ENCODE measurements at places on chromosomes 2 and 18.

DNA sequence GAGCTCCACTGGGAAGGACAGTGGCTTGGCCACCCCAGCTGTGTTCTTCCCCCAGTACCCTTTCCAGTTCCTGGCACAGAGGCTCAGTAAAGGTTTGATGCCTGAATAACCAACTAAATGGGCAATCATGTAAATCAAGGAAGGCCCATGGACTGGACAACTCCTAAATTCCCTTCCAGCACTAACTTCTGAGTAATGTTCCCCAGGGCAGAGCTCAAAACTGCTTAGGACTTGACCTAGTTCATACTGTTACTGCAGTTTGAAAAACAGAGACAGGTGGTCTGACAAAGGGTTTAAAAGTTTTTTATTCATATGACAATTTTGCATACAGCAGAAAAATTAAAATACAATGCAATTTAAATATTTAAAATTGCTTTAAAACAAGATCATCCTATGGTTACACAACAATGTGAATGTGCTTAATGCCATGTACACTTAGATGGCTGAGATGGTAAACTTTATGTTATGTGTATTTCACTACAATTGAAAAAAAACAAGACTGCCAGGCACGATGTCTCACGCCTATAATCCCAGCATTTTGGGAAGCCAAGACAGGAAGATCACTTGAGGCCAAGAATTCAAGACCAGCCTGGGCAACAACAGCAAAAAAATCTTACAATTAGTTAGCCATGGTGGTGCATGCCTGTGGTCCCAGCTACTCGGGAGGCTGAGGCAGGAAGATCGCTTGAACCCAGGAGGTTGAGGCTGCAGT lies 26.2 kb downstream of the PCBP1 start:
- no peak for DNase-seq

- DNase-seq: no peak
Measured at GRCh38 chr18:63421514-63421913, 762 bp downstream of the VPS4B start.

- DNase-seq: no peak
Measured at GRCh38 chr18:15165048-15165447, 417.1 kb downstream of the ANKRD30B start.

DNA sequence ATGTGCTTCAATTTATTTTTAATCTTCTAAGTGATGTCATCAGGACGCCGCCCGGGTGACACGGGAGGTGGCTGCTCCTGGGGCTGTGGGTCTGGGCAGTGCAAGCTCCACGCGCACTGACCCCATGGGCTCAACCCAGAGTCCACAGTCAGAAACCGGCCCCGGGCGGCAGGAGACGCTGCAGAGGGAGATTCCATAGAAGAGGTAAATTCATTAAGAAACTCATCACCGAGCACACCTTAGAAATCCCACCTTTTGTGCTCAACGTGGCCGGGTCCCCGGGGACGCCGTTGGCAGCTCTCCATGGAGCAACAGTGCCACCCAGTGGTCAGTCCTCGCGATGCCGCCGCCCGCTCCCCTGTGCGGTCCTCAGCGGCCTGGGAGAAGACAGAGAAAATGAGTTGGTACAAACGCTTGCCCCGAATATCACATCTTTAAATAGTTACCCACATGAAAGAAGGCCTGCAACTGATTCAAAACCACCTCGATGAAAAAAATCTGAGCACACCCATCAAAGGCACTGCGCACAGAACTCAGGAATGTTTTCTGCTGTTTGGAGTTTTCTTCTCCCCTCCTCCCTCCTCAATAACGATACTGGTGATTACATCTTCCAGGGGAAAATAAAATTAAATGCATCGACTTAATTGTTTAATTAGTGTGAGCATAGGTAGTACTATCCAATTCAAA lies 92.6 kb downstream of the CMPK2 start:
- peak; percentile 77 for DNase-seq

GRCh38 chr2:73284296-73285158 lies at the start of gene FBXO41:
Gene FBXO41 (minus strand): TSS chr2:73284478. CDS start chr2:73269630, 14,848 bp downstream.
- DNase-seq: peak; percentile 65

GRCh38 chr2:26685989-26686839 lies 6.3 kb upstream of the KCNK3 start:
- DNase-seq: peak; percentile 46

- no peak for DNase-seq
Measured at GRCh38 chr18:33914399-33914798, 310.3 kb downstream of the NOL4 start.

DNA sequence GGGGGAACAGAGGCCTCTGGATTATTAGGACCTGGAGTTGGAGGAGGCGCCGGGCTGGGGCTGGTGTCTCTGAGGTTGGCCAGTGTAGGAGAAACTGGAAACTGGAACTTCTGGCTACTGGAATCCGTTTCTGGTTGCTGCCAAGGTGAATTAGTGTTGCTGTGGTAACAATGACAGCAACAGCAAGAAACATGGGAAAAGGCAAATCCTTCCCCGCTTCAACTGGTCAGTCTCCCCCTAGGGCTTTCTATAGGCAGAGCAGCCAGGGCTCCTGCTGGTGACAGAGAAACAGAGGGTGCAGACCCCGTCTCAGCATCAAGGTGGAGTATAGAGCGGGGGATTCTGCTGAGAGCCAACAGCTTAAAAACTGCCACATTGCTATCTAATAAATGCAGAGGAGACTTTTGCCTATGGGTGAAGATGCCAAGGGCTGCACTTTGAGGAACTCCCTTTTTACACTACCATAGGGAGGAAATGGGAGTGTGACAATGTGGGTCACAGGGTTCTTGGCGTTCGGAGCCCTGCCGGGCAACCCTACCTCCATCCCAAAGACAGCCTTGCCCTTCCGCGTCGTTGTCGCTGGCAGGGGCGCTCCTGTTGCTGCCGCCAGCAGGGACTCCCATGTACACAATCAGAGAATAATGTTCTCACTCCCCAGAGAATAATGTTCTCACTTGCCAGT lies 81.4 kb upstream of the CABLES1 start:
- peak; percentile 51 for DNase-seq

GRCh38 chr2:127386764-127387654 lies 766 bp downstream of the MAP3K2 start:
- DNase-seq: peak; percentile 90

GRCh38 chr2:196758474-196759377 lies 40.8 kb downstream of the GTF3C3 start:
- DNase-seq: peak; percentile 23

DNA sequence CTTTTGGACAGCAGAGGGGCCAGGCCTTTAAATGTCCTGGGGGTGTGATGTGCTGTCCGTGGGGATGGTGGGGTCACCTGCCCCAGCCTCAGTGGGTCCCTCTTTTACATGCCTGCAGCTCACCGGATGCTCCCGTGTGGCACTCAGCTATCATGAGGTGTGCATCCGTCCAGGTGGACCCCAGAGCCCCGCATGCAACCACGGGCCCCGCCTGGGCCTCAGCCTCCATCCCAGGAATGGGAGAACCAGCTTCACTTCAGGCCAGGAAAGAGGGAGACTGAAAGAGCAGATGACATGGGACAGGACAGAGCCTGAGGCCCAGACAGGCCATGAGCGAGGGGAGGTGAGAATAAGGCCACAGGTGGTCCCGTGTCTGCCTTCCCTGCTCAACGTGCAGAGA lies 37.5 kb downstream of the RAMP1 start:
- DNase-seq: no peak

GRCh38 chr18:1575084-1575483 lies 670.4 kb downstream of the ADCYAP1 start:
- no peak for DNase-seq

- DNase-seq: no peak
Measured at GRCh38 chr18:14025306-14025940, 106.8 kb downstream of the ZNF519 start.

GRCh38 chr2:174327021-174327840 lies 7.5 kb upstream of the SP9 start:
- no peak for DNase-seq

- no peak for DNase-seq
Measured at GRCh38 chr2:46320141-46320567, 22.9 kb downstream of the EPAS1 start.

DNA sequence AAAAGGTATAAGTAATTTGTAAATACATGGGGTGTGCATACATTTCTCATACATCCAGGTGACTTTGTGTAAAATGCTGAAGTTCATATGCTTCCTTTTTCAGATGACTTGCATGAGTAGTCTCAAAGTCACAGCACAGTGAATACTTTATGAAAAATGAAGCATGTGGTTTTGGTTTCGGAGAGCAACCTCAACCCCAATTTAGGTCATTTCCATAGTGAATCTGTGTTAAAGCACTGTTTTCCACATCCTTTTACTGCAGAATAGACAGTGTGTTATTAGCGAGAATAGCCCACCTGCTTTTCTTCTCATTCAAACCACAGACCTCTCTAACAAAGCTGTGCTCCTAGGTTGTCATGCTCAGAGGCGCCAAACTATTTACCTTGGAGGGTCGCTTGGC lies 204.4 kb upstream of the RASGRP3 start:
- no peak for DNase-seq

- no peak for DNase-seq
Measured at GRCh38 chr2:106122157-106122556, 71.9 kb downstream of the UXS1 start.

DNA sequence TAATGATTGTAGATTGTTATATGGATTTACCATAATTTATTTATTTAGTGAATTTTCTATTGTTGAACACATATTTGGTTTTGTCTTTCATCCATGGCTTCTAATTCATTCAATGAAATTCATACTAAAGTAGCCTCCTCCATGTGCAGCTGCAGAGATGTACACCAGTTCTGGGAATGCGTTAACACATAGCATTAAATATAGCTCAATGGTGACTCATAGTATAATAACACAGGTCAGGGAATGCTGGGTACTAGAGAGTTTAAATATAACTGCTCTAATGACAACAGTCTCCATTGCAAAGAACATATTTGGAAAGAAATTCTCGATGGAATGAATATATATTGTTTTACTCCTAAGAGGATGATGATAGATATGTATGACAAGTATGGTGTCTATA lies 1190.2 kb upstream of the NRXN1 start:
- DNase-seq: no peak

GRCh38 chr18:31252522-31252921 lies 65.4 kb upstream of the DSG1 start:
- no peak for DNase-seq

GRCh38 chr2:146597291-146597690 lies 1247.5 kb upstream of the ACVR2A start:
- DNase-seq: no peak

DNA sequence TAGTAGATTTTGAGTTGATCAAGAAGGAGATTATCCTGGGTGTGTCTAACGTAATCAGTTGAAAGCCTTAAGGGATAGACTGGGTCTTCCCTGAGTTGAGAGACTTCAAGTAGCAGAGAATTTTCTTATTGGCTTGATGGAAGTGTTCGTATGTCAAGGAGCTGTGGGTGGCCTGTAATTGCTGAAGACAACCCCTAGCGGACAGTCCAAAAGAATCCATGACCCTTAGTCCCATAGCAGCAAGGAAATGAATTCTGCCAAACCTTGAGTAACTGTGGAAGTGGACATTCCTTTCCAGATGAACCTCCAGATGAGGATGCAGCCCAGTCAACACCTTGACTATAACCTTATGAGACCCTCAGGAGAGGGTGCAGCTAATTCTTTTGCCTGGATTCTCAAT lies 786.3 kb downstream of the SOCS6 start:
- DNase-seq: no peak

DNA sequence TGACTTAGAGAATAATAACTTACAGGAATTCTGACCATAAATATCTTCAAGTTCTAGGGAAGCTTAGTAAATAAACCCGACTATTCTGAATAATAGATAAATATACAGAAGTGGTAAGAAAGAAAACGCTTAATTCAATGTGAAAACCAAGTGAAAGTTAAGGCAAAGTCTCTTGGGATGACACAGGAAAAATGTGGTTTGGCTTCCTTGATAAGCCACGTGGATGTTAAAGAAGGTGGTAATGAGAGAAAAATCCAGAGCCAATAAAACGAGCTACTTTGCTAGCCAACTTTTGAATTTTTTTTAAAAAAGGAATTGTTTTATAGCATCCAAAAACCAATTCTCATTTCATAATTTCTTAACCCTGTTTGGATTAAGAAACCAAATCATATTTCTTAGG lies 166.2 kb upstream of the VRK2 start:
- no peak for DNase-seq

DNA sequence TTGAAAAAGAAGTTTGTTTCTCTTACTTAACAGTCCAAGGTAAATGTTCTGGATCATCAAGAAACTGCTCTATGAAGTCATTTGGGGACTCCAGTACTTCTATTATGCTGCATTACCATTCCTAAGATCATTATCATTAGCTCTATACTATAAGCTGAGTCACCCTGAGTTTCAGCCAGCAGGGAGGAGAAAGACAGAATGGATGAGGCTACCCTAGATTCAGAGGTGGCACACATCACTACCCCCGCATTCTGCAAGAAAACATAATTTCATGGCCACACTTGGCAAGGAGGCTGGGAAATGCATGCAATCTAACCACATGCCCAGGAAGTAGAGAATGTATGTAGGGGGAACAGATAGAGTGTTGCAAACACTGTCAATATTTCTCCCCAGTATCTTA lies 16.6 kb upstream of the LNPK start:
- no peak for DNase-seq

DNA sequence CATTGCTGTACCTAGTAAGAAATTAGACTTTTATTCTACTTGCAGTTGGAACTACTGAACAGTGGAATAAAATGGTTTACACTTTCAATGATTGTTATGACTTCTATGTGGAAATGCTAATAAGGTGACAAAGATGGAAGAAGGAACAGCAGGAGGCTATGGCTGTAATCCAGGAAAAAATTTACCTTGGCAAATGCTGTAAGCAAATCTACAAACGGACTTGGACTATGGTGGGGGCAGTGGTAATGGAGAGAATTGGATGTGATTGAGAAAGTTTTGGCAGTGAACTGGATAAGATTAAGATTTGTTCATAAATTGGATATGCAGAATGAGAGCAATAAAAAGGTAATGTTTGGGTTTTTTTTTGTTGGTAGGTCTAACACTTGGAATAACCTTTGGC lies 111.0 kb upstream of the ERBB4 start:
- DNase-seq: no peak

- DNase-seq: no peak
Measured at GRCh38 chr2:119436993-119437772, 5.5 kb downstream of the TMEM37 start.

DNA sequence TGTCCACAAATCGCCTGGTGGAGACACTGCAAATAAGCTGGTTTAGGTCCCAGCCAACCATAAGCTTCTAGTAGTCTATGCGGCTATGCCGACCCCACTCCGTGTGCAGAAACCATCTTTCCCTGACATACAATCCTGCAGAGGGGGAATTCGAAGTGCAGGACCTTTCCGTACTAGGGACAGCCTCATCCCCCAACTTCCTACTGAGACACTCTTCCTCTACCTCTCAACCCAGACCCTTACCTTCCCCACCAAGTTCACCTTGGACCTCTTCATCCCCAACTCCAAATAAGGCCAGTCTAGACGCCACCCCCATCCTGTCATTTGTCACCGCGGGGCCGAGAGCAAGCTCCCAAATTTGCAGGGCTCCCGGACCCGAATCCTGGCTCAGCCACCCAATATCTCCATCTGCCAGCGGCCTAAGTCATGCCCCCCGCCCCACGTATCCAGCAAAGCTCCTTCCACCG lies 496 bp downstream of the SUCLG1 start:
- DNase-seq: no peak

All from NCI-H2227 treated with DMSO at 0.1 percent for 48 hours (cell line).